ENCODE measurements at places on chromosomes 12 and 14. TPM values are rescaled to one million over a fixed set of nuclear protein-coding genes. Genes with fewer than 3 reads are reported as not detected.

The PZP gene
- total RNA-seq, result not detected

The MSI1 gene
- total RNA-seq, result 16.0 TPM

The BRAP gene
- total RNA-seq, result 24.8 TPM

The PSMB11 gene
- total RNA-seq, result not detected

The KCNMB4 gene
- total RNA-seq, result 8.3 TPM

The NRL gene
- total RNA-seq, result 0.70 TPM

The SSTR1 gene
- total RNA-seq, result not detected

The KRT7 gene
- 97.6 TPM for total RNA-seq

The TTC9 gene
- 8.4 TPM for total RNA-seq

The GPR84 gene
- not detected for total RNA-seq

The NOS1 gene
- not detected for total RNA-seq

The TAS2R43 gene
- 0.52 TPM for total RNA-seq

The C1QL4 gene
- total RNA-seq, result 0.09 TPM

The NPC2 gene
- 134 TPM for total RNA-seq

The EXOC3L4 gene
- not detected for total RNA-seq
